ENCODE measurements at places on chromosomes 1 and 21.

DNA sequence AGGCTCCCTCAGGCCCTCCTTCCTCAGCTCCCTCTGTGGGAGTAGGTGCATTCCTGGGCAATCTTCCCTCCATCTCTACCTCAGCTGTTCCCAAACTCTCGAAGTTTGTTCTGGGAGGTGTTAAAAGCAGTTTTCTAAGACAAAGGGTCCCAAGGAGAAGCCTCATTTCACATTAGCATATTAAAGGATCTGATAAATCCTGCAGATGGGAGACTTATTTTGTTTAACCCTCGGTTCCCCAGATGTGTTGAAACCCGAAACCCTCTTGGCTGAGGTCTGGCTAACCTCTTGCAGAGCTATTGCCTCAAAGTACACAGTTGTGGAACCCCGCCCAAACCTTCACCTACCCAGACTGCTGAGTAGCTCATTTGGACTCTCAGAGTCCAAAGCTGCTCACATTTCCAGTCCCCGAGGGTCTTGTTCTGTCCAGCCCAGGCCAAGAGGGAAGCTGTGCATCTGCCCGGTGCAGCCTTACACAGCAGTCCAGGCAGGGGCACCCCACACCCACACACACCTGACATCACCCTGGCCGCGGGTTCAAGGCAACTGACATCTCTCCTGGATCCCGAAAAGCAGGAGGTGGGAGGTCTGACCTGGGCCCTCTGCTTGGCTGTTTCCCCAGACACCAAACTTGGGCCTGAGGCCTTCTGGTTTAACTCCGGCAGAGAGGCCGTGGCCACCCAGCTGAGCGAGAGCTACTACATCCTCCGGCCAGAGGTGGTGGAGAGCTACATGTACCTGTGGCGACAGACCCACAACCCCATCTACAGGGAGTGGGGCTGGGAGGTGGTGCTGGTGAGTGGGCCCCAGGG lies 19.5 kb upstream of the SELENON start:
- peak; percentile 32 for DNase-seq

DNA sequence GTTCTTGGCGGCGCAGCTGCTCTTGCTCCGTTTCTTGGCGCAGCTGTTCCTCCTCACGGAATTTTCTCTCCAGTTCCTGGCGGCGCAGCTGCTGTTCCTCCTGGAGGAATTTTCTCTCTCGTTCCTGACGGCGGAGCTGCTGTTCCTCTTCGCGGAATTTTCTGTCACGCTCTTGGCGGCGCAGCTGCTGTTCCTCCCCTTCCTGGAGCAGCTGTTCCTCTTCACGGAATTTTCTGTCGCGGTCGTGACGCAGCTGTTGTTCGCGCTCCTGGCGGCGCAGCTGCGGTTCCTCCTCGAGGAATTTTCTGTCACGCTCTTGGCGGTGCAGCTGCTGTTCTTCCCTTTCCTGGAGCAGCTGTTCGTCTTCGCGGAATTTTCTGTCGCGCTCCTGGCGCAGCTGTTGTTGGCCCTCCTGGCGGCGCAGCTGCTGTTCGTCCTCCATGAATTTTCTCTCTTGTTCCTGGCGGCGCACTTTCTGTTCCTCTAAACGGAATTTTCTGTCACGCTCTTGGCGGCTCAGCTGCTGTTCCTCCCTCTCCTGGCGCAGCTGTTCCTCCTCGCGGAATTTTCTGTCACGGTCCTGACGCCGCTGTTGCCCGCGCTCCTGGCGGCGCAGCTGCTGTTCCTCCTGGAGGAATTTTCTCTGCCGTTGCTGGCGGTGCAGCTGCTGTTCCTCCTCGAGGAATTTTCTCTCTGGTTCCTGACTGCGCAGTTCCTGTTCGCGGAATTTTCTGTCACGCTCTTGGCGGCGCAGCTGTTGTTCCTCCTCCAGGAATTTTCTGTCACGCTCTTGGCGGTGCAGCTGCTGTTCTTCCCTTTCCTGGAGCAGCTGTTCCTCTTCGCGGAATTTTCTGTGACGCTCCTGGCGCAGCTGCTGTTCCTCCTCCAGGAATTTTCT lies 7.0 kb downstream of the TCHH start:
- no peak for DNase-seq

DNA sequence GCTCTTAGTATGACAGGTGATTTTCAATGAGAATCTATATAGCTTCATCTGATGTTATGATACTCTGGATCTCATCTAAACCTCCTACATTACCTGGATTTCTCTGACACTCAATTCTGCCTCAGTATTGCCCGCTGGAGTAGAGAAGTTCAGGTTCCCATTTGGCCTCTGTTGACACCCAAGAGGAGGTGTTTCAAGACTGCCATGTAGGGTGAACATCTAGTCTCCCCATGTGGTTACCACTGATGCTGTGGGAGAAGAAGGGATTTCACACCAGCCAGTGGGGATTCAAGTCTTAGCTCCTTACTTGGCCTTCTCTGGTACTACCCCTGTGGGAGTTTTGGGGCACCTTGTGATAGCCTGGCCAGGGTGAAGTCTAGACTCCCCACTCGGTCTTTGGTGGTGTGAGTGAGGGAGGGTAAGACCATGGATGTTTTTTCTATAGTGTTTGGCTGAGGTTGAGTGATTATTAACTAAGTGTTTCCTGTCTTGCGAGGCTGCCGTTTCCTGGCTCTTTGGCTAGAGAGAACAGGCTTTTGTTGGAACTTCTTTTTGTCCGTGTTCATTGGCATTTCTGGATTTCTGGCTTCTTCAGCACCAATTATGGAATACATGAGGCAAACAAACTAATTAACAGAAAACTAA lies 90.7 kb downstream of the RHOU start:
- no peak for DNase-seq

DNA sequence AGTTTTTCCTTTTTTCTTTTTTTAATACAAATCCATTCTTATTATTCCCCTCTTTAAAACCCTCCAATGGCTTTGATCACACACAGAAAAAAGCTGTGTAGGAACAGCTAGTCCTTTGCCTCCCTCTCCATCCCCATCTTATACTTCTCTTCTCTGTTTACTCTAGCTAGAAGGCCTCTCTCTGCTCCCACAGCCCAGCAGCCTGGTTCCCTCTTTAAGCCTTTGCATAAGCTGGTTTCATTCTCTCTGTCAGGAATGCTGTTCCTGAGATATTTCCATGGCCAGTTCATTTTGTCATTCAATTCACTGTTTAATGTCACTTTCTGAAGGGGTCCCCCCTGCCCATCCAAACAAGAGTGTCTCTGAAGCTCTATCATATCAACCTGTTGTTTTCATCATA lies 143.3 kb upstream of the ST6GALNAC5 start:
- no peak for DNase-seq

- peak; percentile 89 for DNase-seq
Observed at GRCh38 chr1:159881622-159882526, 18.1 kb downstream of the CFAP45 start.

GRCh38 chr1:44049839-44050238 lies 18.6 kb upstream of the SLC6A9 start:
- no peak for DNase-seq

- DNase-seq: no peak
Observed at GRCh38 chr1:154888757-154889156, 18.7 kb upstream of the KCNN3 start.

Data from NCI-H510A (cell line).